B cell (primary cell): ENCODE measurements at places on chromosomes 2 and 18. TPM values are rescaled to one million over a fixed set of nuclear protein-coding genes. Genes with fewer than 3 reads are reported as not detected.

CHRNG gene
- not detected in 2 replicates for total RNA-seq

CHN1 gene
- total RNA-seq: 0.95 and 1.4 TPM in 2 replicates

M1AP gene
- total RNA-seq: not detected in 2 replicates

ABHD1 gene
- 0.73 and 1.5 TPM in 2 replicates for total RNA-seq
